ENCODE measurements at places on chromosomes 12 and 14. TPM values are rescaled to one million over a fixed set of nuclear protein-coding genes. Genes with fewer than 3 reads are reported as not detected.

Gene LTBR
- 163 TPM for total RNA-seq

Gene IFNG-AS1
- total RNA-seq, result not detected

Gene SERPINA9
- total RNA-seq, result not detected

Gene C14orf39
- total RNA-seq, result 0.17 TPM

Gene SALL2
- total RNA-seq, result 4.1 TPM

Gene PXMP2
- total RNA-seq, result 38.6 TPM

Gene KRT74
- not detected for total RNA-seq

Gene TEX52
- total RNA-seq, result not detected

Gene CLEC6A
- not detected for total RNA-seq

Gene BATF
- not detected for total RNA-seq

- no peak overlapping the region for H3K4me3 ChIP-seq
- H3K36me3 ChIP-seq, result no peaks in the 10 kb centered on the region
- H3K27ac ChIP-seq, result no peak overlapping the region
- H3K27me3 ChIP-seq, result no peaks in the 10 kb centered on the region
- peaks cover 22% of the 10 kb centered on the region for H3K4me1 ChIP-seq
- no peak for DNase-seq
Measured at GRCh38 chr14:95311752-95312151, 8.0 kb downstream of the CLMN start.

GRCh38 chr14:67319142-67319541 lies 40.5 kb downstream of the ATP6V1D start:
- H3K27me3 ChIP-seq, result no peaks in the 10 kb centered on the region
- H3K4me3 ChIP-seq, result no peak overlapping the region
- H3K27ac ChIP-seq, result no peak overlapping the region
- H3K4me1 ChIP-seq, result no peaks in the 10 kb centered on the region

DNA sequence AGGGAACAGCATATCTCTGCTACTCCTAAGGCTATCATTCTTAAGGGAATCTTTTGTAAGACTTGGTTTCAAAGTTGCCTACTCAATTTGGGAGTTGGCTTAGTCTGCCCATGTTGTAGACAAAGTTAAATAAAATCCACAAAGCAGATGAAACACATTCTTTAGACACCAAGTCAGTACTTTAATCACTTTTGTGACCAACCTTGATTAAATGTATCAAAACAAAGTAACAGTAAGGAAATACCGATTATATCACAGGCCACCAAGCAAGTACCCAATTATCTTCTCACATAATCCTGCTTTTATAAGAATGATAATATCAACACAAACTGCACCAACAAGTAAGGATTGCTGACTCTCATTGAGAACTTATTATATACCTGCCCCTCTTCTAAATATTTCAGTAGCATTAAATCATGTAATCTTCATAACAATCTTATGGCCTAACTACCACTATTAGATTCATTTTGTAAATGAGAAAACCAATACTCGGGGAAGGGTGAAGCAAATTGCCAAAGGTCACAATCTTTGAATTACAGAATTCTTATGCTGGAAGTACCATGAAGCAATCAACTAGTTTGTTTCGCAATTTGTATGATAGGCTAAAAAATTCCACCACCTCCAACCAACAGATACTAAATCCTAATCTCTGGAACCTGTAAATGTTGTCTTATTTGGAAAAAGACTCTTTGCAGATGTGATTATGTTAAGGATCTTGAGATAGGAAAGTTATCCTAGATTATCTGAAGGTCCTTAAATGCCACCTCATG lies 12.6 kb upstream of the DIO2 start:
- H3K4me3 ChIP-seq, result no peak overlapping the region
- H3K27me3 ChIP-seq, result no peaks in the 10 kb centered on the region
- 0 out of 2 replicates have a peak, but pooled peaks cover 10% of the 10 kb centered on the region for H3K4me1 ChIP-seq
- H3K27ac ChIP-seq, result no peak overlapping the region

GRCh38 chr14:73787486-73788316 lies 63.9 kb upstream of the PTGR2 start:
- peak overlapping the region; percentile 97 for H3K27ac ChIP-seq
- DNase-seq, result peak; percentile 32
- H3K4me1 ChIP-seq, result peaks cover 56% of the 10 kb centered on the region
- H3K36me3 ChIP-seq, result no peaks in the 10 kb centered on the region

DNA sequence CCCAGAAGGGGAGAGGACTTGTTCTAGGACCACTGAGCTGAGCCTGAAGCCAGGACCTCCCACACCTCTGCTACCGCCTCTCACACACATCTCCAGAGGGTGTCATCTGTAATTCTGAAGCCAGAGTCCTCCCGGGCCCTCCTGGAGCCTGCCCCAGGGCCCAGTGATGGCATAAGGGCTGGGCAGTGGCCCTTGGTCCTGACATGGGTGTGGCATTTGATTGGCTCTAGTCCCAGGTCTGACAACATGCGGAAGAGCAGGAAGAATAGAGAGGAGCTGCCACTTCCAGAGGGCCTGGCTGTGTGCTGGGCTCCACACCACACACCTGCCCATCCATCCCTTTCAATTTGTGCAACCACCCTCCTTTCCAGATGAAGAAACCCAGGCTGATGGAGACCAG lies 144.3 kb upstream of the GSC start:
- no peaks in the 10 kb centered on the region for H3K36me3 ChIP-seq
- H3K4me3 ChIP-seq, result no peak overlapping the region
- peaks cover 22% of the 10 kb centered on the region for H3K27me3 ChIP-seq
- no peak for DNase-seq

GRCh38 chr12:104586351-104586919 lies 129.7 kb downstream of the CHST11 start:
- no peak overlapping the region for H3K4me3 ChIP-seq
- no peak overlapping the region for H3K27ac ChIP-seq
- H3K4me1 ChIP-seq, result peaks cover 43% of the 10 kb centered on the region
- DNase-seq, result no peak

GRCh38 chr12:89962648-89963047 lies 254.0 kb upstream of the ATP2B1 start:
- no peak overlapping the region for H3K4me3 ChIP-seq
- H3K4me1 ChIP-seq, result peaks cover 48% of the 10 kb centered on the region
- peak overlapping the region; percentile 73 for H3K27ac ChIP-seq
- H3K36me3 ChIP-seq, result no peaks in the 10 kb centered on the region
- DNase-seq, result peak; percentile 87

DNA sequence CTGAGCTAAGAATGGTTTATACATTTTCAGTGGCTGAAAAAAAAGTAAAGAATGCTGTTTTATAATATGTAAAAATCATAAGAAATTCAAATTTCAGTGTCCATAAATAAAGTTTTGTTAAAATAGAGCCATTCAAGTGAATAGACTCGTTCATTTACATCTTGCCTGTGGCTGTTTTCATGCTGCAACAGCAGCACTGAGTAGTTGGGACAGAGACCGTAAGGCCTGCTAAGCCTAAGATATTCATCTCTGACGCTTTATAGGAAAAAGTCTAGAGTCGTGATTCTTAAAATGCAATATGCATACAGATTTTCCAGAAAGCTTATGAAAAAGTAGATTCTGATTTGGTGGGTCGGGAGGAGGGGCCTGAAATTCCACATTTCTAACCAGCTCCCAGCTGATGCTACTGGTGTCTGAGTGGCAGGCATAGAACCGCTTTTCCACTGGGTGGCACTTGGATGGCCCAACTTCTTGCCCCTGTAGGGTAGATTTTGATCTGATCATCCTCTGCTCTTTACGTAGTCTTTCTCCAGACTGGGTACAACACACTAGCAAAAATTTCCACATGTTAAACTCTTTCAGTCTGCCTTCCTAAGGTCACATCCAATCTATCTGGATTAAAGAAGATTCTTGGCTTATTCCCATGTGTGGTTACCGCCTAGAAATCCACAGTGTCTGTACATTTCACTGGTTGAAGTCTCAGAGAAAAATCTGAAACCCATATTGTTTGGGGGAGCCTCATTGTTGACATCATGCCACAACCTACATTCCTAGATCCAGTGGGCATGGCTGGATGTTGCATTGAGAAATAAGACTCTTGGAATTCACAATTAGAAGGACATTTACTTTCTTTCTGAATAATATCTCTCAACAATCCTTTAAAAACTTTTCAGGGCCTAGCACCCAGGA lies 151.2 kb downstream of the C12orf75 start:
- no peak overlapping the region for H3K27ac ChIP-seq
- H3K27me3 ChIP-seq, result no peaks in the 10 kb centered on the region
- peaks cover 9% of the 10 kb centered on the region for H3K4me1 ChIP-seq

GRCh38 chr12:88448337-88448915 lies 131.8 kb downstream of the KITLG start:
- no peaks in the 10 kb centered on the region for H3K27me3 ChIP-seq
- no peak overlapping the region for H3K27ac ChIP-seq
- DNase-seq, result no peak
- no peaks in the 10 kb centered on the region for H3K36me3 ChIP-seq
- H3K4me3 ChIP-seq, result no peak overlapping the region

GRCh38 chr12:56775638-56776037 lies 12.5 kb downstream of the HSD17B6 start:
- H3K27me3 ChIP-seq, result no peaks in the 10 kb centered on the region
- H3K36me3 ChIP-seq, result no peaks in the 10 kb centered on the region
- H3K4me3 ChIP-seq, result no peak overlapping the region
- DNase-seq, result no peak

DNA sequence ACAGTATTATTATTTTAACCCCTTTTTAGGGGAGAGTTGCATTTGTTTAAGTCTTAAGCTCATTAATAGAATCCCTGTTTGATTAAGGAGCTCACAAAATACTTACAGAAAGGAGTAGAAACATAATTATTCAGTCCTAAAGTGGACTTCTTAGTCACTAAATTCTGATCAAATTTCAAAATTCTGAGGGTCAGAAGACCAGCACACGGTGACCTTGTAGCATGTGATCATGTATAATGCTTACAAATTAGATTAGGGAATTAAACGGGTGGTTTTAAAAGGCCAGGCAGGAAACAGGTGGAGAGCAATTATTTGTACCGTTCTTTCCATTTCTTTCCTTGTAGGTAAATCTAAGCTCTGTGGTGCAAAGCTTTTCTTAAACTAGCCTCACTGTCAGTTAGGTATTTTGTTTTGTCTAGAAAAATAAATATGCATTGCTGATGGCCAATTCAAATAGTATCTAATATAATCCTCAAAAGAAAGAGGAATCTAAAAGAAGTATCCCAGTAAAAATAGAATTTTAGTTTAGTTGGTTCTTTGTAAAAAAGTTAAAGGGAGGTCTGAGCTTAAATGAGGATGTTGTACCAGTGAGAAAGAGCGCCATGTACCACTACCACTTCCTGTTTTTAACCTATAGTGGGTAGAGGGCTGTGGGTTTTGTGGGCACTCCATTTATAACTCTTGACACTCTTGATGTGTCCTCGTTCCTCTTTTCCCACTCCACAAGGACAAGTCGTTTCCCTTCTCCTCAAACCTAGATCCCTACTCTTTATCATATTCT lies 51.1 kb downstream of the SLC38A1 start:
- peaks cover 43% of the 10 kb centered on the region for H3K4me1 ChIP-seq
- H3K4me3 ChIP-seq, result no peak overlapping the region
- no peak for DNase-seq
- H3K27me3 ChIP-seq, result no peaks in the 10 kb centered on the region
- no peak overlapping the region for H3K27ac ChIP-seq

DNA sequence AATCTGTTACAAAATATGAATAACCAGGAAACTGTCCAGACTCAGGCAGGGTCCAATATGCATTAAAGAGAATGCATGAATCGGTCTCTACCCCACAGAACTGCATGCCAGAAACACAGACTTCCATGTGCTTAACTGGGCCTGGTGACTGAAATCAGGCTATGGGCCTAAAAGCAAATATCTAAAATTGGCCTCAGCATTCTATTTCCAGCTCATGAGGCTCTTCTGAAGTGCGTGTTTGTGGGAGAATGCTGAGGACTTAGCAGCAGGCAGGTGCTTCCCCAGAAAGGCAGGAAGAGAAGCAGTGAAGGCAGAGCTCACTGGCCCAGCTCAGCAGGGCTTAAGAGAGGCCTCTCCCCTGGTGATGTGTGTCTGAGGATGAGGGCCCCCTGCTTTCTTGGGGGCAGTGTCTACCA lies 48.5 kb downstream of the ADGRD1 start:
- H3K4me1 ChIP-seq, result no peaks in the 10 kb centered on the region
- H3K4me3 ChIP-seq, result no peak overlapping the region
- H3K27me3 ChIP-seq, result peaks cover 60% of the 10 kb centered on the region
- DNase-seq, result no peak

DNA sequence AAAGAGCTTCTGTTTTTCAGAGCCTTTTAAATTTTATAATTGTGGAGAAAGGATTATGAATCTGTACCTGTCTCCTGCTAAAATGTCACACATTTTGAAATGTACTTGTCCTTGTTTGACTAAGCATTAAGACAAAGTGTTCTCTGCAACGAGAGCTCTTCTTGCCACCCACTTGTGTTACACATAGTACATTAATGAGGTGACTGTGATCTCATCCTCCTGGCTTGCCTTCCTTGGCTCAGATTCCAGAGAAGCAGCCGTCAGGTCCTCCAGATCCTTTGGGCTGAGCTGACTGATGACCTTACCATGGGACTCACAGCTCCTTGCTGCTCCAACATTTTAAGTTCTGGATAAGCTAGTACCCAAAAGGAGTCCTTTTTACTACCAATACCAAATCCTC lies 81.4 kb downstream of the BBS10 start:
- H3K4me3 ChIP-seq, result no peak overlapping the region
- H3K27ac ChIP-seq, result no peak overlapping the region

DNA sequence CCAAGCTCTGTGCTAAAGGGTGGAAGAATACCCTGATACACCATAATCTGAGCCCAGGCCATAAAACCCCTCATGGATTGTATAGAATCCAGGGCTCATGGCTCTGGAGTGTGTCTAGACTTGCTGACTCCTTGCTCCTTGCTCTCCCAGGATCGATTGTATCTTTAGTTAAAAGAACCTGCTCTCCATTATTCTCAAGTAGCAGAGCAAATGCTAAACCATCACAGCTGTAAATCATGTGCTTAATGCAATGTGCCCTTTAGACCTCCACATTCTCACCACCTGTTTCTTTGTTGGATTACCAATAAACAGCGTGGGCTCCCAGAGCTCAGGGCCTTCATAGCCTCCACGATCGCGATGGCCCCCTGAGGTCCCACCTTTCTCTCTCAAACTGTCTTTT lies 411.6 kb upstream of the FBXO33 start:
- no peaks in the 10 kb centered on the region for H3K4me1 ChIP-seq
- no peak overlapping the region for H3K27ac ChIP-seq
- H3K27me3 ChIP-seq, result no peaks in the 10 kb centered on the region

DNA sequence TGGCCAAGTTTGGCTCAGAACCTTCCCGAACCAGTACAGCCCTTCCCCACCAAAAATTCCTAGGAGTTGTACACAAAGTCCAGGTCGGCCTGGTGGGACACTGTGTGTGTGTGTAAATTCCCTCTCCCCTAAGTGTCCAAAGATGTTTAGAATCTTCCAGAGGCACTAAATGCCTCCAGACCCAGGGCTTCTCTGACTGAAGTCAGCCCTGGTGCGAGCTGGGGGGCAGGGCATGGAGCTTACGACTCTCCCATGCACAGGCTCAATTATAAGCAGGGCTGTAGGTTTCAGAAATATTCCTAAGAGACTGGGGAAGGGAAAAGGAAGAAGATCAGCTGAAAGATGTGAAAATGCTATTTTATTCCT lies 106.9 kb upstream of the ATF7IP start:
- peaks cover 52% of the 10 kb centered on the region for H3K4me1 ChIP-seq
- DNase-seq, result no peak
- no peak overlapping the region for H3K4me3 ChIP-seq
- peak overlapping the region; percentile 94 for H3K27ac ChIP-seq
- H3K36me3 ChIP-seq, result no peaks in the 10 kb centered on the region

- H3K27me3 ChIP-seq, result no peaks in the 10 kb centered on the region
- H3K4me1 ChIP-seq, result peaks cover 52% of the 10 kb centered on the region
- peak overlapping the region; percentile 100 for H3K4me3 ChIP-seq
- no peak for DNase-seq
Measured at GRCh38 chr12:13197526-13198143, 1.1 kb downstream of the EMP1 start.

Data from PC-3 (cell line).